Fibroblast of villous mesenchyme (primary cell): ENCODE measurements at places on chromosomes 2 and 18.

DNA sequence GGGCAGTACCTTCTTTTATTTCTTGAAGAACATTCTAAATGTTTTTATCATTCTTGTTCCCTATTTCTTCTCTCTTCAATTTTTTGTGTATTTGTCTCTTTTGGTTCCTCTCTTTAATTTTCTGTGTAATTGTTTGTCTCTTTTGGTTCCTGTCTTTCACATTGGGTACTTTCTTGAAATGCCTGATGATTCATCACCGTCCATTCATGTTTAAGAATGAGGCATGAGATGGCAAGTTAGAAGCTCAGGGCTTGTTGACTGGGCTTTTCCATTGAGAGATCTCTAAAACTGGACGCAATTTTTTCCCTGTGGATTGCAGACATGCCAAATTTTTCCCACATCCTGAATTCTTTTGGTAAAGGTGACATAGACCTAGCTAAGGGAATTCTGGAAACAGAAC is 33.7 kb upstream of the IL1R2 start:
- peak; percentile 49 for DNase-seq

DNA sequence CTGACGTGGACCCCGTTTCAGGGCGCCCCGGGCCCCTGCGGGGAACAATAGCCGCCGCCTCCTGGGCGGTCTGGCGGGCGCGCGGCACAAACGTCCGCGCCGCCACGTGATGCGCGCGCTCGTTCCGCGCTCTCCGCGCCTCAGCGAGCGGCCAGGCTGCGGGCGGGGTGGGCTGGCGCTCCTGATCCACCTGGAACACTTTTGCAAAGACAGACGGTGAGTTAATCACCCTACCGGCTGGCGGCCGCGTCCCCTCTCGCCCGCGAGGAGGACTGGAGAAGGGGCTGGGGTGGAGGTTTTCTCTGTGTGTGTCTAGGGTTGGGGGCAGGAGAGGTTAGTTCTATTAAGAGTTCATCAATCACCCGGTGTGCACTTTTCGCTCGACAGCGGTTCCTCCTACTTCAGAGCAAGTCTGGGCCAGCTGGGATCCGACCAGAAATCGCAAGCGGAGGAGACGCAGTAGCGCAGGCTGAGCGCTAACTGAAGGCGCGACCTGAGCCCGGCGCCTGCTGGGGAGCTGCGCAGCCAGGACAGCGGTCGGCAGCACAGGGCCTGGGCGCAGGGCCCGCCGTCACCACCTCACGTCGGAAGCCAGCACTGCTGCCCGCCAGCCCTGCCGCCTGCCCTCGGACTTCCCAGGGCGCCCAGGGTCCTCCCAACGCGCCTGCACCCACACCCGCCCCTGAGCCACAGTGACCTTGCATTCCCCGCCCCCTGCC is 10.3 kb upstream of the HOXD1 start:
- DNase-seq, result peak; percentile 31

DNA sequence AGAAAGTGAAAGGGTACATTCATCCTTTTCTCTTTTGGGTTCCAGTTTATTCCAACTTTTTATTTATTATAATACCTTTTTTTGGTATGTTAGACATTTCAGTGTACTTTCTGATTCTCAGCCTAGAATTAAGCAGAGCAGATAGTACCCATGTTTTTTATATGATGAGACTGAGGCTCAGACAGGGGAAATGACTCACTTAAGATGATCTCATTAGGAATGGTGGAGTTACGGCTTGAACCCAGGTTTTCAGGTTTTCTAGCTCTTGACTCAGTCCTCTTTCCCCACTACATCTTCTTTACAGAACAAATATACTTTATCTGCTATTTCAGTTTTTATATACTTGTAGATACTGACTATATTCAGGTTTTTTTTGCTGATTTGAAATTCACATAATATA is 51.7 kb upstream of the OTX1 start:
- DNase-seq, result no peak

GRCh38 chr2:152577579-152577978 is 139.7 kb downstream of the PRPF40A start:
- peak; percentile 13 for DNase-seq

- no peak for DNase-seq
Observed at GRCh38 chr2:42756966-42757513, 6.9 kb downstream of the OXER1 start.

DNA sequence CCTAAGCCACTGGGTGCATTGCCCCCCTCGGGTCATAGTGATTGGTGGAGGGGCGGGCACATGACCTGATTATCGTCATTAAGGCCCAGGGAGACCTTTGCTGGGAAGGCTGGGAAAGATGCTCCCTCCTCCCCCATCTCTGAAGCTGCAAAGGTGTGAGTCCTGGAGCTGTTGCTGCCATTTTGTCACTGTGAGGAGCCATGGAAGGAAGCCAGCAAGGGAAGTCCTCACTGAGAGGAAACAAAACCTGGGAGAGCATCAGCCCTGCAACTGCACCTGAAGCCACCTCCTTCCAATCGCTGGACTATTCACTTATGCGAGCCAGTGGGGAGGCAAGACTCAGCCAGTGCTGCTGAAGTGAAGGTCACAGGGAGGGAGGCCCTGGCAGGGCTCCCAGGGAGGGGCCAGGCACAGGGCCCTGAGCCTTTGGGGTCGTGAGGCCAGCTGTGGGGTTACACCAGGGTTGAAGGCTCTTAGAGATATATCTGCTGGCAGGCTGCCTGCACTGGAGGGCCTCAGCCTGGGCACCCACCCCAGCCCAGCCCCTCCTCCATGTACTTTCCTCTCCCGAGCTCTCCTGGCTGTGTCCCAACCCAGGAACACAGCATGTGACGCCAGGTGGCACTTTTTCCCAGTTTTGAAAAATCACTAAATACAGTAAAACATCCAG is 10.7 kb upstream of the FAHD2A start:
- no peak for DNase-seq

GRCh38 chr2:230335461-230335863 is 8.5 kb downstream of the SP140L start:
- DNase-seq, result peak; percentile 72

DNA sequence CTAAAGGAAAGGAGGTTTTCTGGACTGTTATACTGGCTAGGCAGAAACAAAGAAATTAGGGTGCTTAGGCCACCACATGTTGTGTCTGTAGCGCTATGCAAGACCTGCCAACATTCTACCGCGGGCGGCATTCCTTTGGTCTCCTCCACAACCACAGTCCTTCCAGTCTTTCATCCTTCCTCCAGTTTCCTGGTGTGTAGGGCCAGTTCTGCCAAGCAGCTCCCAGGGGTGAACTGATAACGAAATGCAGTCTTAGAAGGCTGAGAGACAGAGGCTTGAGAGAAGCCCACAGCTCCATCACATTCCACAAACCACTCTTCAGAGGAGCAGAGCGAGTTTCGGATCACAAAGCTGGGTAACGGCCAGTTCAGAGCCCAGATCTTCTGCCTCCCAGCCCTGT is 19.5 kb upstream of the CXXC1 start:
- peak; percentile 69 for DNase-seq

GRCh38 chr2:175887776-175888175 is 114.3 kb downstream of the LNPK start:
- no peak for DNase-seq

- DNase-seq, result no peak
Observed at GRCh38 chr18:48132797-48133655, 202.6 kb upstream of the SMAD2 start.

- DNase-seq, result no peak
Observed at GRCh38 chr2:179250095-179250494, 14.5 kb downstream of the SESTD1 start.

GRCh38 chr2:80651435-80651834 is 346.9 kb upstream of the LRRTM1 start:
- no peak for DNase-seq

GRCh38 chr18:71442731-71443141 is 1101.4 kb downstream of the CBLN2 start:
- no peak for DNase-seq

DNA sequence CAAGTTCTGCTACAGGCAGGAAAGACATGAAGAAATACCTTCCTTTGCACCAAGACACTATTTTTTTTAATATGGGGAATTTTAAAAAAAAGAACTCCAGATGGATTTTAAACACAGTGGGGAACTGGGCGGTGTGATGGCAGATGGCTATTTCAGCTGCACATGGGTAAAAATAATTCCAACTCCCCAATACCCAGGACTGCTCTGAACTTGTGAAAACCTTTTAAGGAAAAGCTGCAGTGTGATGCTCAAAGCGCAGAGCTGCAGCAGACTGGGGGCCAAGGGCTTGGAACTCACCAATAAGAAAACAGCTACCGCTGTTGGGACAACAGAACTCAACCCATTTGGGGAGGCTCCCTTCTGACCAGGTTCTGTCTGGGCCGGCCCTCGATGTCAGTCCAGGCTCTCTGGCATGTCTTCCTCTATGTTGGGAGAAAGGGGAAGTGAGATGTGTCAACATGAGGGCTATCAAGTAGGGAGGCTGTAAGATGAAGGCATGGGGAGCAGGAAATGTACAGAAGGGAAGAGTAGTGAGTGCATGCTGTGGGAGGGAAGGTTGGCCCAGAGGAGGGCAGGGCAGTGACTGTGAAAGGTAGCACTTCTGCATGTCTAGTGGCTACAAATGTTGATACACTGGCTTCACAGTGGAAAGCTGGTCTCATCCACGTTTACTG is 64.0 kb upstream of the SLC14A2 start:
- DNase-seq, result no peak

- no peak for DNase-seq
Observed at GRCh38 chr2:83016343-83017110, 1442.6 kb downstream of the SUCLG1 start.

DNA sequence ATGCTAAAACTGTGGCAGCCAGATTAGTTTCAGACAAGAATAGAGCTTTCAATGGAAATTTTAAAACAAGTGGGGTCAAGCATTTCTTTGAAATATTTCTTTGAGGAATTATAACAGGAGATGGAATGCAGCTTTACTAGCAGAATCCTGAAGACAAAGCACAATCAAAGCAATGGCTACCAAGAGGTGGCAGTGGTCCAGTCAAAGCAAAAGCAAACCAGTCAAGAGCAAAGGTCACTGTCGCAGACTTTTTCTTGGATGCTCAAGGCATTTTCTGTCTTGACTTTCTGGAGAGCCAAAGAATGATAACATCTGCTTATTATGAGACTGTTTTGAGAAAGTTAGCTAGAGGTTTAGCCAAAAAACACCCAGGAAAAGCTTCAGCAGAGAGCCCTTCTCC is 351.2 kb upstream of the DLGAP1 start:
- no peak for DNase-seq

GRCh38 chr2:207073801-207074678 is 91.7 kb downstream of the KLF7 start:
- DNase-seq, result peak; percentile 12

- no peak for DNase-seq
Observed at GRCh38 chr2:192814376-192814775, 619.6 kb upstream of the TMEFF2 start.

GRCh38 chr18:395456-396250 is 104.8 kb downstream of the COLEC12 start:
- DNase-seq, result peak; percentile 79

- DNase-seq, result peak; percentile 77
Observed at GRCh38 chr18:60053747-60054304, 154.0 kb downstream of the PMAIP1 start.

GRCh38 chr2:5690718-5691220 is 1.4 kb upstream of the SOX11 start:
- no peak for DNase-seq

DNA sequence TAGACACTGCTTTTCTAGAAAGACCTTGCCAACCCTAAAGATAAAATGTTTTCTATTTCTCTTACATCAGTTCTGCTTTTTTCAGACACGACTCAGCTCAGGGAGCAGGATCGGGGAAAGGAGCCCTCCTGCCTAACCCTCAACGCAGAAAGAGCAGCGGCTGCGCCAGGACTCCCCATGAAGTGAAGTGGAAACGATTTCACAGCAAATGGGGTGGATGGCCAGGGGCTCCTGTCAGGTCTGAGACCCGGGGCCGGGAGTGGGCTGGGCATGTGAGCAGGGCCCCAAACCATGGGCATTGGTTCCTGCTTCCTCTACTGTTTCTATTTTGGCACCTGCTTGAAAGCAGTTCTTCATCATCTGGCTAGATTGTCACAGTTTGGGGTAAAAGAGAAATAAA is 89.4 kb upstream of the PXDN start:
- DNase-seq, result no peak

DNA sequence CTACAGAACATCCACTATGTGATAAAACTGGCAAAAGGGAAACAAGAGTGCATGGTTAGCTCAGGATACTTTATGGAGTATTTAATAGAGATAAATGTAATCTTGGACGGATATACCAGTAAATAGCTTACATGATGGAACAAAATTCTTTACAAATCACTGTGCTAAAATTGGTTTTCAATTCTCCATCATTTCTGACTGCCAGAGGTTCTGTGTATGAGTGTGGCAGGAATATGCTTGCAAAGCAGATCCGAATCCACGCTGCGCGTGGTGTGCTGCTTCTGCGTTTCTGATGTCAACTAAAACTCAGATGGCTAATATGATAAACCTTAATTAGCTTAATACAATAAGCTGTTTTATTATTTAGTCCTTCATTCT is 2.1 kb downstream of the ZNF532 start:
- no peak for DNase-seq

DNA sequence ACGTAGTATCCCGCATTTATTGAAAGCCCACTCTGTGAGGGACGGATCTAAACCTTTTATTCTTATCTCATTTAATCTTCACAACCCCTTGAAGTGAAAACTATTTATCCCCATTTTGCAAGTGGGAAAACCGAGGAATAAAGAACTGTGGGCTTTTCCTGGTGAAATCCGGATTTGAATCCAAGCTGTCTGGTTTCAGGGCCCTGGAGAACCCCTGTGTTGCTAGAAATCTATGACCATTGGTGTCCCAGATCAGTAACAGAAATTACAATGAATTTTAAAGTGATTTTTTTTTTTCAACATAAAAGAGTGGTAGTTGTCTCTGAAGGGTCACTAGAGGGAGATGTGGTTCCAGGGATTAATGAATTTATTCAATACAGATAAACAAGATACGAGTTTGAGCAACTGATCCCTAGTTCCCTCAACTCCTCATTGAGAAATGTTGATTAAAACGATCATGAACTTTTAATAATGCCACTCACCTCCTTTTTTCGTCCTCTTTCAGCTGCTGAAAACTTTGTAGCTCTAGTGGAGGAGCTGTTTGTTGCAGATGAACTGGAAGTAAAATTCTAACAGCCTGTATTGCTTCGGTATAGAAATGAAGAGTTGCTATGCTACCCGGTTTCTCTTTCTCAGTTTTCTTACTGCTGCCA is 940 bp downstream of the XRCC5 start:
- peak; percentile 73 for DNase-seq

GRCh38 chr18:4416976-4417375 is 38.1 kb downstream of the DLGAP1 start:
- DNase-seq, result no peak

GRCh38 chr18:48733643-48734253 is 194.9 kb downstream of the CTIF start:
- no peak for DNase-seq
